ENCODE measurements at places on chromosomes 6 and 20. TPM values are rescaled to one million over a fixed set of nuclear protein-coding genes. Genes with fewer than 3 reads are reported as not detected.

Gene OR2H2
- total RNA-seq = not detected

Gene SRMS
- not detected for total RNA-seq

Gene OVOL2
- total RNA-seq = not detected

Gene FGD2
- 11.8 TPM for total RNA-seq

Gene SLC2A10
- 8.5 TPM for total RNA-seq

Gene TRIM15
- total RNA-seq = not detected

Gene MACROD2
- total RNA-seq = 2.3 TPM

Gene SLC25A27
- total RNA-seq = 15.5 TPM

- DNase-seq = no peak
These were observed 25.6 kb downstream of the NFYA start for GRCh38 chr6:41098366-41098765.

- DNase-seq = no peak
These were observed 215.9 kb downstream of the ZDHHC14 start for GRCh38 chr6:157596886-157597285.

DNA sequence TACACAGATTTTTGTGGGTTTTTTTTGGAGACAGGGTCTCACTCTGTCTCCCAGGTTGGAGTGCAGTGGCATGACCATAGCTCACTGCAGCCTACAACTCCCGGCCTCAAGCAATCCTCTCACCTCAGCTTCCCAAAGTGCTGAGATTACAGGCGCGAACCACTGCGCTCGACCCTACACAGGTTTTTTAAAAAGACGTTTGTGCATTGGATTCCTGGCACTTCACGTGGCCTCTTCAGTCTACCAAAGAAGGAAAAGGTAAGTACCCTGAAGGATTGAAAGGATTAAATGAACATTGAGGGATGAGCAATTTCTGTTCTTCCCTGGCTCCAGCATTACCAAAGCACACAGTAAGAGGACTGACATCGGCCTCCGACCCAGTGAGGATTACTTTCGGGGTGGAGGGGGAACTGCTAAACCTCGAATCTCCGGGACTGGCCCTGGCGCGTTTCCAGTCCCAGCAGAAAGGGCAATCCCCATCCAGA is 556 bp upstream of the YWHAB start:
- DNase-seq = no peak

DNA sequence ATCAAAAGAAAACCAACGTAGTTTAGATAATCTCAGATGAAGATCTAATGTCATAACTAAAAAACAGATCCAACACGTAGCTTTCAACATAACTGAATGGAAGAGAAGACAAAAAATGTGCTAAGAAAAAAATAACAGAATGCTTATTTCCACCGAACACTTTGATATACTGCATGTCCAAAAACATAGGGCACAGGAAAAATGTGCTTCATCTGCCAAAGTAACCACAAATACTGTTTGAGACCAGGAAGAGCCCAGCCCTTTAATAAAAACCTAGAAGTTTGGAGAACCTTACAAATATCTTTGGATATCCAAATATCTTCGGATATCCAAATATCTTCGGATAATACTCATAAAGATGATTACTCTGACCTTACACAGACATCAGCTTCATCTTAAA is 19.8 kb downstream of the LAMA4 start:
- no peak for DNase-seq

DNA sequence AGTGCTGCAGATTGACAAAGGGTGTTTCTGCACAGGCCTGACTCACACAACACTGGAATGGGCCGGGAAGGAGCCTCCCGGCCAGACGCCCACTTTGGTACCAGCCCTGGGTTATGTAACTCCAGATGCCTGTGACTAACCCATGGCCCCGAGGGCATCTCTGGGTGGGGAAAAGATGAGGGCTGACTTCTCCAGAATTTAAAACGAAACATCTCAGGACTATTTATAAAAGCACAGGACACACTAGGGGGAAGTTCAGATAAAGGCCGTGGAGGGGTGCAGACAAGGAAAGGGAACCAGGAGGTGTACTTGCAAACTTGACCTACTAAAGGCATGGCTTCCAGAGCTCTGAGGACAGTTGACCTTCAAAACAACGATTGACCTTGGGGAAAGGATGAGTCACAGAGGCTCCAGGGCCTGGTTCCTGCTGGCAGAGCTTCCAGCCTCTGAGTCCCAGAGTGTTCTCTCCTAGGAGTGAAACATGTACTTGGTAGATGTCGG is 196.9 kb downstream of the NFATC2 start:
- no peak for DNase-seq

GRCh38 chr6:125124049-125124669 is 29.4 kb upstream of the TPD52L1 start:
- DNase-seq = no peak

GRCh38 chr6:112259337-112259675 is 4.9 kb upstream of the LAMA4 start:
- no peak for DNase-seq

DNA sequence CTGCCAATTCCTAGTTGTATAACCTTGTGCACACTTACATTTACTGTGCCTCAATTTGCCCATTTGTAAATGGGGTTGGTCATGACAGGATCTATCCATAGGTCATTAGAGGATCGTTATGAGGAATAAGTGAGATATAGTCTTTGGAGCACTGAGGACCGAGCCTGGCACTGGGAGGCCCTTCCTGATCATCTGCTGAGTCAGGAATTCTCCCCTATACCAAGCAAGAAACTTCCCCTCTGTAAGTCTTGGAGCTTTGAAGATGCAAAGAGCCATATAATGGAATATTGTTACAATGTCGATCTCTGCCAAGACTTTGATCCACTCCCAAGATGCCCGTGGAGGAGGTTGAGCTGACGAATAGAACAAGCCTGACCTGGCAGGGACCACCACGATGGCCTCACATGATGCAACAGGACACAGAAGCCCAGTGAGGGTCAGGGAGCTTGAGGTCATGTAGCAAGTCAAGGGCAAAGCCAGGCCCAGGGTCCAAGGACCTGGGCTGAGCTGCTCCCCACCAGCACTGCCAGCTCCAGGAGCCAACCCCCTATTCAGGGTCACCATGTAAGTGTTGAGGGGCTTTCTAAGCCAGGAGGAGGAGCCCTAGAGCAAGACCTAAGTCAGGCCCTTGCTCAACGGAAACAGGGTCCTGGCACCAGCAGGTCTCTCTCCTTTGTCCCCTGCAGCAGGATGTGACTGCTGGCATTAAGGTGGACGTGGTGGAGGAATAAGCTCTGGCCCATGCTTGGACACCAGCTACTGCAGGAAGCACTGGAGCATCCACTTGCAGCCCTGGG is 16.7 kb downstream of the PDRG1 start:
- DNase-seq = no peak

- no peak for DNase-seq
These were observed 79.8 kb upstream of the CHD6 start for GRCh38 chr20:41697861-41698559.
